ENCODE measurements at places on chromosomes 11 and 22. TPM values are rescaled to one million over a fixed set of nuclear protein-coding genes. Genes with fewer than 3 reads are reported as not detected.

The UBE2L3 gene
- total RNA-seq = 77.8 TPM

The TSPAN32 gene
- 2.9 TPM for total RNA-seq

The CTSW gene
- 48.9 TPM for total RNA-seq

The APOBEC3A gene
- total RNA-seq = not detected

The OR4D5 gene
- not detected for total RNA-seq

The HORMAD2 gene
- not detected for total RNA-seq

The CHCHD10 gene
- total RNA-seq = 191 TPM

The DGCR6 gene
- total RNA-seq = 1.5 TPM

Measured in activated CD8-positive, alpha-beta memory T cell treated with anti-CD3 and anti-CD28 coated beads for 36 hours (primary cell).